ENCODE measurements at places on chromosomes 3 and 15.

DNA sequence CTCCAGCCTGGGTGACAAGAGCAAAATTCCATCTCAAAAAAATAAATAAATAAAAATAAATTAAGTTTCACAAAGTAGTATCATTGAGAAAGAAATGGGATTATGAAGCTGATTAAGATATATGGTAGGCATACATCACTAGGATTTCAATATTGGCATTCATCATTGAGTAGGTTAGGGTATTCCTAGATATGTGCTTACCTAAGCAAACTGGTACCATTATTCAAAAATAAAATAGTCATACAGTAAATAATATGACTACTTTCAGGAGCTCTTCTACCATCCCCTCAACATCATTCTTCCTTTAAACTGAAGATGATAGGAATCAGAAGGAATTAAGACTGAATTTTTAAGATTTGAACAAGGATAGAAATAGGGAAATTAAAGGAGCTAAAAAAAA, 66.6 kb downstream of the FRMD5 start:
- DNase-seq, result no peak

DNA sequence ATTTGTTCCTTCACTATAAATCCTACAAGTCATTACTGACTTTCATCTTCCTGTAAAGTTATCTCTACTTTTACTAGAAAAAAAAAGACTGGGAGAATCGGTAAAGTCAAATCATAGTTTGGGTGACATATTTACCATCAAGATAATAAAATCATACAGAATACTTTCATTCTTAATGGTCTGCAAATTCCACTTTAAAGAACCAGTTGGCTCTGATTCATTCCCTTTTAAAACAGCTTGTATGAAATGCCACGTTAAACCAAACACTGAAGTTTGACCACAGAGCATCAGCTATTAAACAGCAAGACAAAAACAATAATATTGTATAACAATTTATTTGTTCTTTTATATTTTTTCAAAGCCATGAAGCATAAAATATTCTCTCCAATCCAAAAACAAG, 100.7 kb downstream of the FBN1 start:
- DNase-seq, result no peak

DNA sequence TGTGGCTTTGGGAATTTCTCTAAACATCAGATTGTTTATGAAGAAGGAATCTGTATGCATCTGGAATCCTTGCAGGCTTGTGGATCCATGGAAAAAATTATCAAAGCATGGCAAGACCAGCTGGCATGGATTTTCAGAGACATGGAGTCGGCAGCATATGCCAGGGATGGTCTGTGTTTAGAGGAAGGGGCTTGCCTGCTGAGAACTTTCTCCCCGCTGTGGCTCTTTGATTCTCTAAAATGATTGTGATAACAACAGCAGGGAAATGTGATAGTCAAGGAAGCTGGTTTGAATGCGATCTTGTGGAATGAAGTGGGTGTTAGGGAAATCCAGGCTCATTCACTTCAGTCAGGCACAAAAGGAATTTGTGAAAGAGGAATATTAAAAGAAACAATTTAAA, 245.7 kb upstream of the THRB start:
- DNase-seq, result no peak

GRCh38 chr3:55205990-55206389, 278.1 kb upstream of the LRTM1 start:
- DNase-seq, result no peak

DNA sequence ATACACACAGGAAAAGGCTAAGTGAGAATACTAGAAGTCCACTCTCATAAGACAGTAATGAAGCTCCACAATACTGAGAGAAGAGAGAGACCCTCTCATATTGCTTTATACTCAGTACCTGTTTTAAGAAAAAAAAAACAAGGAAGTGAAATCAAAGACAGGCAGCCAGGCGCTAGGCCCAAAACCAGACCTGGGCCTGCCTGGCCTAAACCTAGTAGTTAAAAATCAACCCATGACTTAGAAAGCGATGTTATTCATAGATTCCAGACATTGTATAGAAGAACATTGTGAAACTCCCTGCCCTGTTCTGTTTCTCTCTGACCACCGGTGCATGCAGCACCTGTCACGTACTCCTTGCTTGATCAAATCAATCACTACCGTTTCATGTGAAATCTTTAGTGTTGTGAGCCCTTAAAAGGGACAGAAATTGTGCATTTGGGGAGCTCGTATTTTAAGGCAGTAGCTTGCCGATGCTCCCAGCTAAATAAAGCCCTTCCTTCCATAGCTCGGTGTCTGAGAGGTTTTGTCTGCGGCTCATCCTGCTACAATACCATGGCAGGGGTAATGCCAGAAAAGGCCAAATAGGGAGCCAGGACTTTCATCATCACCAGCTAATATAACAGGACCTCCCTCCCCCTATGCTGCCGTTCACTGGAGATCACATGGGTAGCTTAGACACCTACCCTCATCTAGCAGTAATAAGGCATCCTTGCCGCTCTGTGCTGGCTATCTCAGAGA, 1294.1 kb downstream of the NSUN3 start:
- DNase-seq, result no peak

DNA sequence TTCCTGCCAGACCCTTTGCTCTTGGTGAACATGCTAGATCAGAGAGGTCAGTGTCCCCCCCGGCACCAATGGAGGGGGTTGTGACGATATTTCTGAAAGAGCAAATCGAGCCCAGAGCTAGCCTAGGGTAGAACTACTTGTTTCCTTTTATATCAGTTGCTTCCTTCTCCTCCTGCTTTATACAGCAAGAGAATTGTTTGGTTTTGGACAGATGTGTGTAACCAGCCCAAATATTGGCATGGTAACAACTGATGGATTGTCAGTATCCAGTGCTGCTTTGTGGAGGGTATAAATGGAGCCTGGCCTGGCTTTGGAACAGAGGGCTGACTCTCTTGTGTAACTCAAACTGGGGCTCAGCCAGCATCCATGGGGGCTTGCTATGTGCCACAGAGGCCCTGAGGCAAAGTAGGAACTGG, 27.2 kb downstream of the SNX1 start:
- no peak for DNase-seq

- no peak for DNase-seq
These were observed 20.4 kb downstream of the ABI3BP start for GRCh38 chr3:100972867-100973266.

DNA sequence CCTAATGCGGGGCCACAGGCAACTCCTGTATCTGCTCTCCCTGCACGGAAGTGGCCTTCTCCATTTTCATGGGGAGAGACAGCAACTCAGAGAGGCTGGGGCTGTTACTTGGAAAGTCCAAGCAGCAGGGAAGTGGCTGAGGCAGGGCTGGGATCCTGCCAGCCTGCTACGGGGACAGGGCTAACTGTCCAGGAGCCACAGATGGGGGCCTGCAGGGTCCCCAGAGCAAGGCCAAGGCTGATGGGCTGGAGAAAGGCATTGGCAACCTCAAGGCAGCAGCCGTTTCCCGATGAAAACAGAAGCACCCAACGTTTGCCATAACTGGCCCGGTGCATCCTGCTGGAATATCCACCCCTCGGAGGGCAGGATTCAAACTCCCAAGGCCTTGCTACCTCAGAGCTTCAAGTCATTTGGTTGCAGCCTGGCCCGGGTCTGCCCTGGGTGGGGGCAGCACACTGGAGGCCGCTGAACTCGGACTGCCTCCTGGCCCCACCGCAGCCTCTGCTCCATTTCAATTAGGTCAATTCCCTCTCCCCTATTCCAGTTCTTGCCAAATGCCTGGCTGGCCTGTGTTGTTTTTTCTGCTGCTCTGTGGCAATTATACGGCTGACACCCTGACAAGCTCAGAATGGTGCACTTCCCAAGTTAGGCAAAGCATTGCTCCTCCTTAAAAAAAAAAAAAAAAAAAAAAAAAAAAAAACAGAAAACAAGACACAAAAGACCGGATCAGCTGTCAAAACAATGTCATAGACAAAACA, 143.5 kb downstream of the NUP210 start:
- DNase-seq, result no peak

DNA sequence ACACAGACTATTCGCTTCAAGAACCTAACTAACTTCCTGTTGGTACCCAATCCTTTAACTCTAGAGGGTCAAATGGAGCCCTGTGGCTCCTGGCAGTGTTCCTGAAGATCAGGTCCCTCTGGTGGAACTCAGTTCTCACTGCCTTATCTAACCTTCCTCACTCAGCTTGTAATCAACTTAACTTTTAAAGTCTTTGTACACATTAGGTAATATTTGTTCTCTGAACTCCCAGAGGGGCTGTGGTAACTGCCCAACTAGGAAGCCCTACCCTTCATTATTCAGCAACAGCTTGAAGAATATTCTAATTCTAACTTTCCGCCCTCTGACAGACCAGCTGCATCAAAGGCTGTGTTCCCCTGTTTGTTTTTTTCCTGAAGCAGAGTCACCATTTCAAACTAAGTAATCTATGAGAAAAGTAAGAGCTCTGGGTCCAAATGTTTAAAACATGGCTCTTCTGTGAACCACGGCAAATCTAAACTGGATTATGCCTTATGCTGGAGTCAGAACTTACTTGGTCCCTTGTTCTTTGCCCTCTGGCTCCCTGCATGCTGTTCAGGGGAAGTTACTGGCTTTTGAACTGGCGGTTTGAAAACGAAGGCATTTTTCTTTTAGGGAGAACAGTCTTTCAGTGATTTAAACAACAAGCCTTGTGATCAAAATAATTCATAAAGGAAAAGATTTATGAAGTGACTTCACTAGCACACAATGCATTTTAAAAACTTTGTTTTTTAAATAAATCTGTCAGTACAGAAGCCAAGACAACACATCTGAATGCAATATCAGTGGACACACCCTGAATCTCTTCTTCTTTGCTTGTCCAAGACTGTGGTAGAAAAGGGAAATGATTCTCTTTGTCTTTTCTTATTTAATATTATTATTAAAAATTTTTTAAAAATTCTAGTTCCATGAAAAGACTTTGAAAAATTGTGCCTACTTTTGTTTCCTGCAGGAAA, 365.6 kb downstream of the TIGIT start:
- no peak for DNase-seq

GRCh38 chr15:64324165-64324877, 31.7 kb downstream of the CSNK1G1 start:
- no peak for DNase-seq

- no peak for DNase-seq
These were observed 317.7 kb downstream of the IL5RA start for GRCh38 chr3:2792432-2792831.

DNA sequence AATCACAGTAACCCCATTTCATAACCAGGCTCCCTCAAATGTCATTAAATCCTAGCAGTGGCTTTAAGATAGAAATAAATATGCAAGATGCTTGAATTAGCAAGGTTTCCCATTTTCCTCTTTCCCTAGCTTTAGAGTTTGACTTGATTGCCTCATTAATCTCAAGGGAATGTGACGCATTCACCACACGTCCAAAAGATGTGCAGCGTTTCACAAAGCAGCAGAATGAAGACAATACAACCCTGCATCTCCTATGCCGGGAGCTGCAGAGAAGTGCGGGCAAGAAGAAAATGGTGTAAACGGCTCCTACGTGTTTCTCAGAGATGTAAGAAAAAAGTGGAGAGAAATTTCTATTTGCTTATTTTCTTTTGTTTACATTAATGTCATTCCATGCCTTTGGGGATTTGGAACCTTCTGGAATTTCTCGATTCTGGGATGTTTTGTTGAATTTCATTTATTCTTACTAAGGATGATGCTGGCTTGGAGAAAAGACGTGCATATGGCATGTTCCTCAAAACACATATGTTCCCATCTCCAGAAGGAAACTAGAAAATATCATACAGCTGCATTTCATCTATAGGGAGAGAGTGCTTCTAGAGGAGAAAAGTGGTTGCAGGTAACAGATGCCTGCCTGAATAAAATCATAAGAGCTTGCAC, 27.8 kb upstream of the FRMD4B start:
- no peak for DNase-seq

GRCh38 chr15:64351265-64351664, 4.7 kb downstream of the CSNK1G1 start:
- no peak for DNase-seq

- no peak for DNase-seq
These were observed 49.1 kb upstream of the SPPL2A start for GRCh38 chr15:50814634-50815033.

GRCh38 chr3:102714567-102714966, 279.8 kb downstream of the ZPLD1 start:
- DNase-seq, result no peak

DNA sequence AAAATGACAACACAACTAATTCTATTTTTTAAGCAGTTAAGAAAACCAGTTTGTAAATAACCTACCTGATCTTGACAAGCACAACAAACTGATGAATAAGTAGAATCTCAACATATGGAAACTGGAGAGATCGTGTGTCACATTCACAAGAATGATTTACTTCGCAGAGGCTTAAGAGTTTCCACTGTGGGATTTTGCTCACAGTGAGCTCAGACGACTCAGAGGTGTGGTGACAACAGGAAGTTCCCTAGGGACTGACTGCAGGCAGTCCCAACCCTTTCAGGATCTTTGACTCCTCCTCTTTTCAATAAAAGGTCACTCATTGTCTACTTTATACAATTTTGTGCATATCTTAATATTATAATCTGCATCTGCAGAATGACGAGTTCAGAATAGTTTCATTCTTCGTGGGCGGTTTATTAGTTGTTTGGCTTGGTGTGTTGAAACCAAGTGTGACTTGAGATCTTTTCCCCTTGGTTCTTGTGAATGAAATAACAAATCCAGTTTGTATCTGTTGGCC, at the start of gene LIPH:
LIPH (minus strand) TSS at position 231 of the 520 bp plus-strand sequence; CDS start at position 114, 117 bp downstream.
- DNase-seq, result peak; percentile 49

DNA sequence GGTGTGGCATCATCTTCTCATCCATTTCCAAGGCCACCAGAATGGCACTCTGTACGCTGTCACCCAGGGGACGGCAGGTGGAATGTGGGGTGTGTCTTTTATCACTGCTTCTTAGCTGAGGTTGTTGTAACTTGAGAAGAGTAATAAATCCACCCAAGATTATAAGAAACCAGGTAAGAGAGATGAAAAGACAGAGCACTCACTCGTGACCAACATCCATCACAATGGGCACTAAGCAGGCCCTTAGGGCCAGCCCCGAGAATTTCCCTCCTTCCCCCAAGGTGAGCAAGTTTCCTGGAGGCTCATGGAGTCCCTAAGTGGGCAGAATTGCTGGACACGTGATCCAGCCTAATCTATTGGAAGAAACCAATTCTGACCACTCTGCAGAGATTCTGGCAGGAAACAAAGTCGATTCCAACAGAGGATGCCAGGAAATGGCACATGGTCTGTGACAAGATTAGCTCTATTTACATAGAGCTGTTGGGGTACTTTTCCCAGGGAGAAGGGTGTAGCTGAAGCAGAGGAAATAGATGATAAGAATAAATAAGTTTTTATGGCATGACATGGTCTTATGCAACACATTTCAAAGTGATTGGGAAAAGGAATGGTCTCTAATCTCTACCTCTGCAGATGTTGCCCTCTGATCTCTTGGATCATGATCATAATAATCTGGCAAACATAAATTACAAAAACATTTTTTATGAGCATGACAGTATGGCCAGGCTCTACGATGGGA, 22.5 kb downstream of the SLC6A20 start:
- no peak for DNase-seq
